ENCODE measurements at places on chromosomes 6 and 20.

- no peak overlapping the region for H3K4me3 ChIP-seq
- no peaks in the 10 kb centered on the region for H3K36me3 ChIP-seq
- H3K27ac ChIP-seq, result no peak overlapping the region
- no peaks in the 10 kb centered on the region for H3K27me3 ChIP-seq
- DNase-seq, result no peak
These were observed 202.0 kb downstream of the CENPW start for GRCh38 chr6:126541806-126542491.

DNA sequence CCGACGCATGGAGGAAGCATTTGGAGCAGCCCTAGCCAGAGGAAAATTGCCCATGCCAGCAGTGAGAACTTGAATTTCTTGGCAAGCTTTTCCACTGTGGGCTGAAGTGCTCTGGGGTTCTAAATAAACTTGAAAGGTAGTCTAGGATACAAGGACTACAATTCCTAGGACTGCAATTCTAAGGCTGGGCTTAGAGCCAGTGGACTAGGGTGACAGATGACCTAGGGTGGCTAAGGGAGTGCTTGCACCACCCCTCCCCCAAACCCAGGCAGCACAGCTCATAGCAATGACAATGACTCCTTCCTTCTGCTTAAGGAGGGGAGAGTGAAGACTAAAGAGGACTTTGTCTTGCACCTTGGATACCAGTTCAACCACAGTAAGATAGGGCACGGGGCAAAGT is 122.3 kb downstream of the THBS2 start:
- no peak overlapping the region for H3K4me3 ChIP-seq
- no peaks in the 10 kb centered on the region for H3K27me3 ChIP-seq
- H3K27ac ChIP-seq, result no peak overlapping the region
- no peaks in the 10 kb centered on the region for H3K4me1 ChIP-seq
- no peak for DNase-seq
- no peaks in the 10 kb centered on the region for H3K36me3 ChIP-seq

GRCh38 chr6:108083349-108083748 is 8.8 kb upstream of the OSTM1 start:
- no peaks in the 10 kb centered on the region for H3K36me3 ChIP-seq
- no peak for DNase-seq
- H3K27ac ChIP-seq, result no peak overlapping the region

- H3K4me1 ChIP-seq, result peaks cover 6% of the 10 kb centered on the region
- no peaks in the 10 kb centered on the region for H3K36me3 ChIP-seq
- no peaks in the 10 kb centered on the region for H3K27me3 ChIP-seq
- no peak overlapping the region for H3K4me3 ChIP-seq
- H3K27ac ChIP-seq, result no peak overlapping the region
These were observed 182.3 kb upstream of the RAB32 start for GRCh38 chr6:146361128-146361924.

- no peak for DNase-seq
- H3K36me3 ChIP-seq, result no peaks in the 10 kb centered on the region
- no peak overlapping the region for H3K4me3 ChIP-seq
- H3K27me3 ChIP-seq, result no peaks in the 10 kb centered on the region
These were observed 1349.1 kb upstream of the ADGRB3 start for GRCh38 chr6:67285770-67286495.

- DNase-seq, result no peak
- H3K4me1 ChIP-seq, result no peaks in the 10 kb centered on the region
- no peak overlapping the region for H3K4me3 ChIP-seq
- no peak overlapping the region for H3K27ac ChIP-seq
These were observed 1382.4 kb upstream of the ADGRB3 start for GRCh38 chr6:67252663-67253062.

DNA sequence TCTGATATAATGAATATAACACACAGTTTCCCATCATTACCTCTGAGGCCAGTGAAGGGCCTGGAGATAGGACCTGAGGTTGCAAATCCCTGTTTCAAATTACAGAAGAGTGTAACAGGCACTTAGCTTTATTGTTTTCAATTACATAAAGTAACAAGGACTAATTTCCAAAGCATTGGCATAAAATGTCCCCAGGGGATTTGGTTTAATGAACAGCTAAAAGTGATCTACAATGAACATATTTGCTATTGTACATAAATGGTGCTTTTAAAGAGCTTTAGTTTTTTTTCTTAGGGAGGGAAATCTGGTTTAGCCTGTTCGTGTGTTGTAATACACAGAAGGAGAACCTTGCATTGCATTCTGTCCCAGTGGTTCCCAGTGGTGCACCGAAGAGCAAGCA is 54.4 kb downstream of the HMGN3 start:
- DNase-seq, result no peak
- no peak overlapping the region for H3K4me3 ChIP-seq
- no peaks in the 10 kb centered on the region for H3K4me1 ChIP-seq
- H3K36me3 ChIP-seq, result no peaks in the 10 kb centered on the region
- no peak overlapping the region for H3K27ac ChIP-seq

DNA sequence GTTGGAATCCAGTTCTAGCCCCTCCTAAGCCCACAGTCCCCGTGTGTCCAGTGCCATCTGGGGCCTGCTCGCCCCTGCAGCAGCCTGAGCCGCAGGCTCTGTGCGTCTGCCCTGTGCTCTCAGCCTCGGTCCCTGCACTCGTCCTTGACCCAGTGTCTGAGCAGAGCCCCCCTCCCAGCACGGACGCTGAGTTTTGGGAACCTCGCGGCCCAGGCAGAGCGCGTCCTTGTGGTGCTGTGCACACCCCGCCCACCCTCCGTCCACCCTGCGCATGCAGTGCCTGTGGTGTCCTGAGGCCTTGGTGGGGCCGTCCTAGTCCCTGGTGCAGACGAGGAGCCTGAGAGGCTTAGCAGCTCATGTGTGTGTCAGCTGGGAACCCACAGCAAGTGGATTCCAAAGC is 31.6 kb downstream of the OSBPL2 start:
- no peaks in the 10 kb centered on the region for H3K27me3 ChIP-seq
- H3K36me3 ChIP-seq, result peaks cover 30% of the 10 kb centered on the region
- H3K4me1 ChIP-seq, result peaks cover 7% of the 10 kb centered on the region
- no peak for DNase-seq

DNA sequence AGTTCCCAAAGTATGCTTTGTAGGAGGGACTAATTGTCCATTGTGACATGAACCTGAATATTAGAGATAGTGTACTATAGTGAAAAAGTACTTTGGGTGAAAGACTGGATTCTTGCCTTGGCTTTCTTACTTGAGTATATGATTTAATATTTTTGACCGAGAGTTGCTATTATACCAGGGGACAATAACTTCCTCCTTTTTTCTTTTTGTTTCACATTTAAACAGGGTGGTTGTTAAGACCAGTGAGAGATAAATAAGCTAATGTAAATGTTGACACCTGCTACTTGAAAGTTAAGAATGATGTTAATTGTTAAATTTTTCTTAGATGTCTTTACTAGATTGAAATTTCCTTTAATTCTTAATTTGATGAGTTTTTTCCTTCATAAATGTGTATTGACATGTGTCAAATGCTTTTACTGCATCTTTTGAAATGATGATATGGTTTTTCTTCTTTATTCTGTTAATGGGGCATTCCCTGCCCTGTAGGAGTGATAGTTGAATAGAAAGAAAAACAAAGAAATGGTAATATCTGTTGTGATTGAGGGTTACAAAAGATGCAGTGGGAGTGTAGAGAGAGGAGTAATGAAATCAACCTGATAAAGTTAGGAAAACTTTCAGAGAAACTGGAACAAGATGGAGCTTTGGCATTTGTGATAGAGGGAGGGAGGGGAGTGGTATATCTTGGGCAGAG is 48.4 kb downstream of the ZFAND3 start:
- H3K27me3 ChIP-seq, result no peaks in the 10 kb centered on the region
- no peak overlapping the region for H3K27ac ChIP-seq
- DNase-seq, result no peak
- no peak overlapping the region for H3K4me3 ChIP-seq

DNA sequence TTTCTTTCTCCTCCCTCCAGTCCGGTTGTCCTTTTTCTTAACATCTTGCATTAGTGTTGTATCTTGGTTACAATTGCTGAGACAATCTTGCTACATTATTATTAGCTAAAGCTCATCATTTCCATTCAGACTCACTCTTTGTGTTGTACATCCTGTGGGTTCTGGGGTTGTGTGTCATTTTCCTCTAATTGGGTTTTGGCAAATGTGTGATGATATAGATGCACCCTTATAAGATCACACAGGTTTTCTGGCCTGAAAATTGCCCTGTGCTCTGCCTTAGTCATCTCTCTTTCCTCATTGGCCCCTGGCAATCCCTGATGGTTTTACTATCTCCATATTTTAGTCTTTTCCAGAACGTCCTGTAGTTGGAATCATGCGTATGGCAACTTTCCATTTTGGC is 60.1 kb downstream of the PPP1R14C start:
- H3K4me1 ChIP-seq, result no peaks in the 10 kb centered on the region
- H3K27me3 ChIP-seq, result no peaks in the 10 kb centered on the region
- no peak overlapping the region for H3K27ac ChIP-seq

DNA sequence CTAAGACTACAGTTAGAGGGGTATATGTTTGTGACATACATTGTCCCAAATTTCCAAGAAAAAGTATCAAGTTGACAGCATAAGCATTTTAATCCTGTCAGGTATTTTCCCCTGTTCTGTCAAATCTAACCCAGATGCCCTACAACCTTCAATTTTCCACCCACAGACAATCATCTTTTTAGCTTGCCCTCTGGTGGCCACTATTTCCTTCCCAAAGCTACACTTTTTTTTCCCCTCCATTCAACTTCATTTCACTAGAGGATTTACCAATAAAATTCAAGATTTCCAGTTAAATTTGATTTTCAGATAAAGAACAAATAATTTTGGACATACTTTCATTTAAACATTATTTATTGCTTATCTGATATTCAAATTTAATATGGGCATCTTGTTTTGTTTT is 286.6 kb downstream of the TENT5A start:
- no peak overlapping the region for H3K4me3 ChIP-seq
- H3K4me1 ChIP-seq, result no peaks in the 10 kb centered on the region
- no peak for DNase-seq
- H3K36me3 ChIP-seq, result no peaks in the 10 kb centered on the region

- no peak overlapping the region for H3K4me3 ChIP-seq
- H3K27ac ChIP-seq, result no peak overlapping the region
- no peak for DNase-seq
- no peaks in the 10 kb centered on the region for H3K36me3 ChIP-seq
- no peaks in the 10 kb centered on the region for H3K4me1 ChIP-seq
- no peaks in the 10 kb centered on the region for H3K27me3 ChIP-seq
These were observed 361.3 kb downstream of the CD109 start for GRCh38 chr6:74057326-74057725.

DNA sequence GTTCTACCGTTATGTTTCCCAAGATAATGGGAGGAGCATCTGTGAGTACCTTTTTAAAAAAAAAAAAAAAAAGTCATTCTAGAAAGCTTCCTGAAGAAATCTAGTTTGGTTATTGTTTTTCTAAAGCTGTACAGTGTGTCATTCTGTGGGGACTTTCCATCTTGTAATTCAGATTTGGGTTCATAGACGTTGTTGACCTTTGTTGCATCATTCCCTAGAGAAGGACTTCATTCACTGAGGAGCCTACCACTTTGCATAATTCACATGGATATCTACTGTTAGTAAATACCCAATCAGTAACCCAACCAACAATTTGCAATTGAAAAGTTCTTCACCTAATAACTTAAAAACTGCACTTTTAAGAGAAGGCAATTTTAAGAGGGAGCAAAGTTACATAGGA is 60.1 kb downstream of the RPP40 start:
- H3K27ac ChIP-seq, result no peak overlapping the region
- no peak overlapping the region for H3K4me3 ChIP-seq
- no peaks in the 10 kb centered on the region for H3K27me3 ChIP-seq
- H3K4me1 ChIP-seq, result peaks cover 21% of the 10 kb centered on the region
- DNase-seq, result no peak

GRCh38 chr6:65627015-65627414 is 80.0 kb downstream of the EYS start:
- H3K27me3 ChIP-seq, result no peaks in the 10 kb centered on the region
- no peak overlapping the region for H3K27ac ChIP-seq
- H3K4me1 ChIP-seq, result no peaks in the 10 kb centered on the region

DNA sequence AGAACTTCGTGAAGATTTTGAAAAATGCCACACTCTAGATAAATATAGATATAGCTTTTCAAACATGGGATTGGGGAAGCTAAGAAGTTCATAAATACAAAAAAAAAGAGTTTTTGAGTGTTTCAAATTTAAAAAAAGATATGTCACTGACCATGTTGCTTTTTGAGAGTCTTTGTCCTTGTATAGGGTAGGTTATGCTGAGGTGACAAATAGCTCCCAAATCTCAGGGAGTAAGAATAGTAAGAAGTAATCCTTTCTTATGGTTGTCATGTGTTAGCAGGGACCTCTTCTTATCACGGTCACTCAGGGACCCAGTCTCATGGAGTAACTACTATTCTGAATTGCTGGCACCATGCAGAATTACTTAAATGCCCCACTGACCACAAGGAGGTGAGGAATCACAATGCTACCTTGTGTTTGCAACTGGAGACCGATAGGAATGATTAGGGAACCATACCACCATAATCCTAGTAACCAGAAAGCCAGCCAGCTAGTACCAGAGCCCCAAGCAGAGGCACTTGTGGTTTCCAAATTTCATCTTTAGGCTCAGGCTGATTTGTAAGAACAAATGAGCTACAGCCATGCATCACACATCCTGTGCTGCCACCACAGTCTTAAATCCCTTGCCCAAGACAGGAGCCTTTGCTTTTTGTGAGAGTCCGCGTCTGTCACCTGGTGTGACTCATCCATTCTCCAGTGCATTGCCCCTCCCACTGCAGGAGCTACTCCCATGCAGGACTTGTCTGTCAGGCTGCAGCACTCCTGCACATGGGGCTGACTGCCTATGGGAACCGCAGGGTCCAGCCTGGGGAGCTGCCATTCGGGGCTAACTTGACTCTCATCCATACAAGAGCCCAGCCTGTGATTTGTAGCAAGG is 42.4 kb upstream of the ADGRF4 start:
- H3K27ac ChIP-seq, result no peak overlapping the region
- H3K27me3 ChIP-seq, result no peaks in the 10 kb centered on the region
- DNase-seq, result no peak
- H3K4me1 ChIP-seq, result peaks cover 8% of the 10 kb centered on the region
- no peak overlapping the region for H3K4me3 ChIP-seq

- H3K4me1 ChIP-seq, result no peaks in the 10 kb centered on the region
- no peak overlapping the region for H3K27ac ChIP-seq
- H3K27me3 ChIP-seq, result peaks cover 27% of the 10 kb centered on the region
- no peak overlapping the region for H3K4me3 ChIP-seq
- no peaks in the 10 kb centered on the region for H3K36me3 ChIP-seq
- DNase-seq, result no peak
These were observed 193.8 kb downstream of the DHX35 start for GRCh38 chr20:39155971-39156370.

GRCh38 chr6:80769106-80769505 is 662.6 kb downstream of the BCKDHB start:
- H3K4me1 ChIP-seq, result peaks cover 7% of the 10 kb centered on the region
- no peak overlapping the region for H3K4me3 ChIP-seq
- no peaks in the 10 kb centered on the region for H3K36me3 ChIP-seq
- H3K27ac ChIP-seq, result no peak overlapping the region
- DNase-seq, result no peak
